Fibroblast of skin of back (primary cell): ENCODE measurements at places on chromosomes 11 and 22.

- DNase-seq, result no peak
These were observed 45.6 kb downstream of the IGLL5 start for GRCh38 chr22:22933100-22933806.

- DNase-seq, result no peak
These were observed 56.0 kb downstream of the SLC1A2 start for GRCh38 chr11:35363246-35363801.

GRCh38 chr11:22392561-22392960 lies 54.4 kb downstream of the SLC17A6 start:
- peak; percentile 2 for DNase-seq

DNA sequence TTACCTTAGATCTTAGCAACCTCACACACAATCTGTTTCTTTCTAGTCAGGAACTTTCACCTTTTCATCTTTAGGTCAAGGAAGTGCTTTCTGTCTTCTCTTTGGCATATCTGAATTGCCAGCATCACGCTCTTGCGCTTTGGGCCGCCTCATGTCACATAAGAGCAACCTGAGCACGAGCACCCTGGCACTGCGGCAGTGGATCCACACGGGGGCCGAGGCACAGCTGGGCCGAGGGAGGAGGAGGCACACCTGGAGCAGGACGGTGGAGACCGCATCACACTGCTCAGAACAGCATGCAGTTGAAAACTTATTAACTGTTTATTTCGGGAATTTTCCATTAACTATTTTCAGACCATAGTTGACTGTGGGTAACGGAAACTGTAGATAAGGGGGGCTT lies 10.7 kb downstream of the MOB2 start:
- no peak for DNase-seq

DNA sequence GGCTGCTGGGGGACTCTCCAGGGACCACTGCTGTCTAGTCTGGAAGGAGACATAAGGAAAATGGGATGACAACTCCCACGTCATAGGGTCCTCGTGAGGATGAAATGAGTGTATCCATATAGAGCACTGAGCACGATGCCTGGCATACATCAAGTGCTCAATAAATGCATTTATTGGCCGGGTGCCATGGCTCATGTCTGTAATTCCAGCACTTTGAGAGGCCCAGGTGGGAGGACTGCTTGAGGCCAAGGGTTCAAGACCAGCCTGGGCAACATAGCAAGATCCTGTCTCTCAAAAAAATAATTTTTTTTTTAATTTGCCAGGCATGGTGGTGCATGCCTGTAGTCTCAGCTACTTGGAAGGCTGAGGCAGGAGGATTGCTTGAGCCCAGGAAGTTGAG lies 12.2 kb upstream of the TPST2 start:
- DNase-seq, result no peak

- DNase-seq, result no peak
These were observed 19.7 kb downstream of the CXCR5 start for GRCh38 chr11:118903204-118904015.

GRCh38 chr11:108926841-108927577 lies 262.1 kb downstream of the DDX10 start:
- DNase-seq, result no peak

DNA sequence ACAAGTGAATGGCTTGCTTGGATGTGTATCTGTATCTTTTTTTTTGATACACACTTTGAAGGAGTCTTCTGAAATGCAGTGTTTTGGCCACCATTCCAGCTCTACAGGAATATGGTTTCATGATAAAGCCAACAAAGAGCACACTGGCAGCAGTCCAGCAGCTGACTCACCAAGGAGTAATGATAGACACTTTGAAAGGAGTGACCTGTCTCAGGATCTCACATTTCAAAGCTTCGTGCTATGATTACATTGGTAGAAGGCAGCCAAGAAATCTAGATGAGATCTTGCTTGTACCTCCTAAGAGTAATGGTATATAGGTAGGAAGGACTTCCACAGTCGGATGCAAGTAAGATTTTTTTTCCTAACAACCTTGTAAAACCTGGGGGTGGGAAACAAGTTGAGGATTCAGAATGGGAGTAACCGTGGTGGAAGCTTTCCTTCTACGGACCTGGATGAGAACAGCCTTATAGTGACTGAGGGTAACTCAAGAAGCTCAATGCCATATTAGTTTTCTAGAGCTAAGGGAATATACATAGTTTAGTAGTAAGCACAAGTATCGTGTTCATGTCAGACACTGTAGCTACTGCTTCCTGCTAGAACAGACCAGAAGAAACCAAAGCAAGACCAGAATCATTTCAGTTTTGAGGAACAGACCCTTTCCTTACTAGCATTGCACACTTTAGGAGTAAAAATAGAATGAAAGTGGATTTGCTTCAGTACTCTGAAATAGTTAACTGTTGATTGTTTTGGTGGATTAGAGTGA lies 25.0 kb downstream of the MTMR3 start:
- peak; percentile 95 for DNase-seq

DNA sequence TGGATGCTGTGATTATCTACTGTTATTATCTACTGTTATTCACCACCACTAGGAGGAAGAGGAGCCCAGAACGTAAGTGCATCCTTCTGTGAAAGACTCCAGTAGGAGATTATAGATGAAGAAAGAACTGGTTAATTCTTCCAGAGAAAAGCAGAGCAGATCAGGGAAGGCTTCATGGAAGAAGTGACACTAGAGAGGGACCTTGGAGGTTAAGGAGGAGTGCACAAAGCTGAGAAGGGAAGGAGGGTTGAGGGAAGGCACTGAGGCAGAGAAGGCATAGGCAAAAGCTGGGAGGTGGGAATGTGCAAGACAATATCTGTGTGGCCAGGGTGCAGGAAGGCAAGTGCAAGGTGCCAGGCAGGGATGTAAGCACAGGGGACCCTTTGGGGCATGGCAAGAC lies 13.5 kb downstream of the CRYBB1 start:
- DNase-seq, result no peak

- peak; percentile 97 for DNase-seq
These were observed 203.7 kb downstream of the ARHGAP42 start for GRCh38 chr11:100890789-100891188.

DNA sequence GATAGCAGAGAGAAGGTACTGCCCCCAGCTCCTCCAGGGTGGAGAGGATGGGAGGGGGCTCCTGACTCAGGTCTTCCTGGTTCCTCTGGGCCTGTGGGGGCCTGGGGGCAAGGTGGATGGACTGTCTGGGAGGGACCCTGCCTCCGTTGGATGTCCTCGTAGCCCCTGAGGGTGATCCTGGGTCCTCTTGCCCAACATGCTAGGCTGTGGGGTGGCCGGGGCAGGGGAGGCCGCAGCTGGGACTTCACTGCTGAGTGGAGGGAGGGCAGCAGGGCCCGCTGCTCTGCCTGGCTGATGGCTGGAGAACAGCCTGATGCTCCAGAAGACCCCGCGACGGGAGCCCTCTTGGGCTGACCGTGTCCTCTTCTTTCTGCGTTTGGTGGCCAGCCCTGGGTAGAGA lies 13.4 kb downstream of the FRMD8 start:
- DNase-seq, result no peak

- no peak for DNase-seq
These were observed 8.5 kb upstream of the GAL3ST1 start for GRCh38 chr22:30582788-30583545.

- peak; percentile 12 for DNase-seq
These were observed 185.3 kb upstream of the LARGE1 start for GRCh38 chr22:34105461-34106062.

- DNase-seq, result no peak
These were observed 107.2 kb downstream of the SCN3B start for GRCh38 chr11:123547180-123547579.

- DNase-seq, result no peak
These were observed 33.1 kb upstream of the GRAMD4 start for GRCh38 chr22:46587061-46587460.

GRCh38 chr11:13939961-13940906 lies 22.3 kb upstream of the SPON1 start:
- peak; percentile 83 for DNase-seq

DNA sequence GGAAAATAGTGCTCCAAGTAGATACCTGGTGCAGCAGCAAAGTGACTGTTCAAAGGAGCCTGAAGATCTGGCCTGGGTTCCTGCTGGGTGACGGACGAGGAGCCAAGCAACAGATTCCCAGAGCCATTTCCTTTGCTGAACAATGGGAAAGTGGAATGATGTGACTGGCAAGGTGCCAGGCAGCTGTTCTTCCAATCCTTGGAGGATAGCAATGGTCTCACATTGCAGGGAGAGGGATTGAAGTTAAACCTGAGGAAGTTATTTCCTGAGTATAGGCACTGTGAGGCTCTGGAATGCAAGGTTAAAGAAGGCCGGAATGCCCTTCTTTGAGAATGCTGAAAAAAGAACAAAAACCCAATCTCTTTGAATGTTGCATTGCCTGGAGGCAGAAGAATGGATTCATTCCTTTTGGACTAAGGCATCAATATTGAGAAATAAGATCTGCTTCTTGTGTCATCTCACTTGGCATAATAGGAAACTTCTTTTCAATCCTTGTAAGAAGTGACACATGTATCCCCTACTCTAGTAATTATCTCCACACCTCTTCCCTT lies 223.8 kb downstream of the BLID start:
- peak; percentile 84 for DNase-seq

DNA sequence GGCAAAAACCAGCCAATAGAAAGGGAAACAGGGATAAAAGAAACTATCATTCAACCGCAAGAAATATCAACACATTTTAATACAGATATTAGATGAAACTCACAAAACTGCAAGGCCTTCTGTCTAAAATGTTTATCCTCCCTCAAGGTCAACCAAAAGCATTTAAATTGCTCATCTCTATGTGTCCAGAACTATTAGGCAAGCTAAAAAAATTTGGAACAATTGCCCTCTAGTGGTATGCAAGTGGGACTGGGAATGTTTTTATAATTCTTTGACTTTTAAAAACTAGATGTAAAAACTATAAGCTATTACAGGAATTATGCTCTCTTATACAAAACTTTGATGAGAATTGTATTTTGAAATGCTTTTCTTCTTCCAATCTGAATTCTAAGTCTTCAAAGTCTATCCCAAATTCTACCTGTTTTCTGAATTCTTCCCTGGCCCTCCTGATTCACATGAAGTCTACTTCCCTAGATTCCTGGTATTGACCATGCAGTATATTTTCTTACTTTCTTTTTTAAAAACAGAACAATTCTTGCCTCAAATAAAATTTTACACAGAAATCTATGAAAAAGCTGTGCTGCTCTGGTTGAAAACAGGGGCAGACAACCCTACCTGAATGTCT lies 4.9 kb downstream of the CWC15 start:
- peak; percentile 54 for DNase-seq

- no peak for DNase-seq
These were observed 36.6 kb upstream of the GRAMD4 start for GRCh38 chr22:46583571-46583970.

GRCh38 chr11:35536470-35536869 lies 11.1 kb upstream of the PAMR1 start:
- DNase-seq, result no peak

GRCh38 chr11:73223998-73224730 lies 6.1 kb downstream of the P2RY2 start:
- no peak for DNase-seq

- DNase-seq, result no peak
These were observed 37.5 kb downstream of the ZC3H12C start for GRCh38 chr11:110130642-110131238.

GRCh38 chr22:47624252-47625012 lies 862.0 kb downstream of the TBC1D22A start:
- no peak for DNase-seq

- no peak for DNase-seq
These were observed 26.6 kb downstream of the EHF start for GRCh38 chr11:34647532-34647931.

DNA sequence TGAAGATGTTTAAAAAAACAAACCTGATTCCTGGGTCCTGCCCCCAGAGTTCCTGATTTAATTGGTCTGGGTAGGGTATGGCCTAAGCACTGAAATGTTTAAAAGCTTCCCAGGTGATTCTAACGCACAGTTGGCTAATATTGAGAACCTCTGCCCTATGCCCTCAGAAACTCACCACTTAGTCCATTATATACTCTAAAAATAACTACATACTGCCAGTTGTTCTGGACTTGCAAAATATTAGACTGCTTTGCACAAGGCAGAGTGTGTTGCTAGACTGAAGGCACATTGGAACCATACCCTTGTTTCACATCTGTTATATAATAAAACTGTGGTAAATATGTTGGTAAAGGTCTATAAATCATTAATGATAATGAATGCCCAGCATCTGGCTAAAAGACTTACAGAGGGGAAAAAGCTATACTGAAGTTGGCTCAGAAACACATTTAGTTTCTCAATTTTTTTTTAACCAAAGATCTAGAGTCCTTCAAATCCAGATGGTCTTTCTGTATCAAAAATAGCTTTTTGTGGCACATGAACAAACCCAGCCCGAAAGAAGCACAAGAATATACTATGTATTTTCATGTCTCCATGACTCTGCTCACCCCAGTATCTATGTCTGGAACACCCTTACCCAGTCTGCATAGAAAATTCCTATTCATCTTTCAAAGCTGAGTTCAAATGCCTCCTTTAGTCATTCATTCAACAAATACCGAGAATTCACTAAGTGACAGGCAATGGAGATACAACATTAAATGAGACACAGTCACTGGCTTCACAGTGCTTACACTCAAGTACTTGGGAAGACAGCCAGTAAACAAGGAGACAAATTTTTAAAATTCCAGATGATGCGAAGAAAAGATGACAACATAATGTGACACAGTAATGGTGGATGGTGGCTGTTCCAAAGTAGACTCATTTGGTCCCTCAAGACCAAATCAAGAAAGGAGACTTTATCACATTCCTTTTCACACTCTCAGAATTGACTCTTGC lies 44.1 kb downstream of the RBFOX2 start:
- DNase-seq, result peak; percentile 70

DNA sequence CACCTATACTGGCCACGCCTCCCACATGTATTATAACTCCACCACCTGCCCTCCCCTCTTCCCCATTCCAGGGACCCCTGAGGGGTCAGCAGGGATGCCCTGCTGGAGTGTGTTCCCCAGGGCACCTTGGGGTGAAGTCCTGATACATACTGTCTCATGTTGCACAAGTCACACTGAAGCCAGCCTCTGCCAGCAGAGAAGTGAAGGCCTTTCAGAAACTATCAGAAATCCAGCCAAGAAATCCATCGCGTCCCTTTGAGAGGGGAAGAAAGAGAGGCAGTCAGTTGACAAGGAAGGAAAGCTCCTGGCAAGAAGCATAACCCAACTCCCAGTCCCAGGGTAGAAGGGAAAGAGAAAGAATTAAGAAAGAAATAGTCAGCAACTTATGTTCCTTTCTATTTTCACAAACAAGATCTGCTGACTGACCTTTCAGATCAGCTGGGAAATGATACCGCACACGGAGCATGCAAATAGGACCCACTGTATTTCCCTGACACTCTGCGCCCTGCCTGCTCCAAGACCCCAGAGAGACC lies 45.2 kb downstream of the SC5D start:
- no peak for DNase-seq
